Retina (tissue), 1 donor: ENCODE measurements at places on chromosomes 16 and 17.

- DNase-seq = no peak
Measured at GRCh38 chr17:19333736-19334290, 28.7 kb downstream of the B9D1 start.

GRCh38 chr17:50506298-50506697, 1.9 kb upstream of the MYCBPAP start:
- no peak for DNase-seq

- DNase-seq = no peak
Measured at GRCh38 chr16:4982056-4982867, 24.1 kb downstream of the SEC14L5 start.

DNA sequence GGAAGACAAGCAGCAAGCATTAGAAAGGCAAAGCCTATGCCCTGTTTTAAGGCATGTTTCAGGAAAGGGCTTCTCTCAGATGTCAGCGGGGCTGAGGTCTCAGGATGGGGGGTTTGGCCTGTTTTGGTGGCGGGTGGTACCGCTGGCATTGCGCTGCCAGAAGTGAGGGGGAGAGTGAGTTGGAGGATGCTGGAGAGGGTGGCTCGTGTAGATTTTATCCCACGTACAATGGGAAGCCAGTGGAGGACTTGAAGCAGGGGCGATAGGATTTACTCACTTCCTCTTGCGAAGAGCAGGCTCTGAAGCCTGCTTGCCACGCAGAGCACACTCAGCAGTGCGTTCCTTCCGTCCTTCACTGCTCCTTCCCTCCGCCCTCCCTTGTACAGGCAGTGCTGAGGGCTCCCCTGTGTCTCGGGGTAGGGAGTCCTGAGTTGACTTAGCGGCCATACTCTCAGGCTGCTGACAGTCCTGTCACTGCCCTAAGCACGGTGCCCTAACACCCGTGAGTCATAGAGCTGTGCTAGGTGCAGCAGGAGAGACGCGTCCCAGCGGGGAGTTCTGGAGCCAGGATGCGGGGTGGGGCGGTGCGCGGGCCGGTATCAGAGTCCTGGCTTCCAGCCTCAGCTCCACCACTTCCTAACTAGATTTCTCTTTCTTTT, 113.1 kb downstream of the SNX29 start:
- no peak for DNase-seq

- DNase-seq = no peak
Measured at GRCh38 chr17:62014526-62014925, 50.6 kb downstream of the MED13 start.

DNA sequence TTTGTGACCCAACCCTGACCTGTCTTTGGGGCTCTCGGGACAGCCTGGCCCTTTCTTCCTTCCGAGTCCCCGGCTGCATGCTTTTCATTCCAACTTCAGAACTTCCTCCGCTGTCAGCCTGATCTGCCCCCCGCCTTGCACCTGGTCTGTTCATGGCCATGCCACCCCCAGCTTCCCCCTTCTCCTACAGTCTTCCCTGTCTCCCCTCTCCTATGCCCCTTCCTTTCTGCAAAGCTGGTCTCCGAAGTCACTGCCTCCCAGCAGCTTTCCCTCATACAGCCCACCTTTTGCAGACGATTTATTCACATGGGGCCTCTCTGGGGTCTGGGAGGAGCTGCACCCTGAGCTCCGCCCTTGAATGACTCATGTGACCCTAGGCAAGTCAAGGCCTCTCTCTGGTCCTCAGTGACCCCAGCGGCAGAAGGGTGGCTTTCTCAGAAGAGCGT, 47.1 kb upstream of the SDK2 start:
- DNase-seq = no peak

GRCh38 chr16:57648125-57648524, 19.7 kb downstream of the ADGRG1 start:
- no peak for DNase-seq

GRCh38 chr16:12767897-12768296, 35.8 kb downstream of the CPPED1 start:
- no peak for DNase-seq

- peak; percentile 60 for DNase-seq
Measured at GRCh38 chr17:81402981-81403467, 7.8 kb downstream of the BAHCC1 start.

GRCh38 chr16:12411516-12411915, 392.2 kb downstream of the CPPED1 start:
- no peak for DNase-seq

DNA sequence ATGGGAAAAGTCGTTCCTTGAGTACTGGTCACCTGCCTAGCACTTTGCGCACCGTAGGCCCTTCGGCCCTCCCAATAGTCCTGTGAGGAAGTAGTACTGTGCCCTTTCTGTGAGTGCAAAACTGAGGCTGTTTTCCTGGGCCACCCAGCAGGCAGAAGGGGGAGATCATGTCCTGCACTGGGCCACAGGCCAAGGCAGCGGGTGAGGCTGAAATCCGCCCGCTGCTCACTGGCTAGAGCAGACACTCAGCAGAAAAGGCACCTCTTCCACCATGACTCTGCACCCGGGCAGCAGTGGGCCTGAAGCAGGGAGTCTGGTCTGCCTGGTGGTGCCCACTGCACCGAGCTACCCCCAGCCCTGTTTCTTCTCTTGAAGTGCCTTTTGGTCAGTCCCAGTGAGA, 20.2 kb downstream of the METTL22 start:
- DNase-seq = no peak

- no peak for DNase-seq
Measured at GRCh38 chr16:392450-393030, 4.5 kb upstream of the NME4 start.

DNA sequence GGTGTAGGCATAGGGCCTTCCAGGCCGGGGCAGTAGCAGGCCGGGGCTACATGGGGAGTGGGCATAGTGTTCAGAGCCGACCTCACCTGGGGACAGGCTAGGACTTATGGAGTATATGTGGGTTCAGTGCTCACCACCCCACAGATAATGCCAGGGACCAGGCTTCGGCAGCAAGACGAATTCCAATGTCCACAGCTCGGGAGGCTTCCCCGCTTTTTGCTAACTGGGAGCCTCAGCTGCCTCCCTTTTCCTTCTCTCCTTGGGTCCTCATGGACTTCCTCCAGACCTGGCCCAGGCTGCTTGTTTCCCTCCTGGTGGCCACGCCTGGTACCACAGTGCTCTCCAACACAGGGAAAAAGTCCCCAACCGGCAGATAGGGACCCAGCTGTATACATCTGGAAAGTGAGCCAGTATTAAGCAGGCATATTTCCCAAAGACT, 20.1 kb upstream of the SLC46A1 start:
- DNase-seq = no peak

DNA sequence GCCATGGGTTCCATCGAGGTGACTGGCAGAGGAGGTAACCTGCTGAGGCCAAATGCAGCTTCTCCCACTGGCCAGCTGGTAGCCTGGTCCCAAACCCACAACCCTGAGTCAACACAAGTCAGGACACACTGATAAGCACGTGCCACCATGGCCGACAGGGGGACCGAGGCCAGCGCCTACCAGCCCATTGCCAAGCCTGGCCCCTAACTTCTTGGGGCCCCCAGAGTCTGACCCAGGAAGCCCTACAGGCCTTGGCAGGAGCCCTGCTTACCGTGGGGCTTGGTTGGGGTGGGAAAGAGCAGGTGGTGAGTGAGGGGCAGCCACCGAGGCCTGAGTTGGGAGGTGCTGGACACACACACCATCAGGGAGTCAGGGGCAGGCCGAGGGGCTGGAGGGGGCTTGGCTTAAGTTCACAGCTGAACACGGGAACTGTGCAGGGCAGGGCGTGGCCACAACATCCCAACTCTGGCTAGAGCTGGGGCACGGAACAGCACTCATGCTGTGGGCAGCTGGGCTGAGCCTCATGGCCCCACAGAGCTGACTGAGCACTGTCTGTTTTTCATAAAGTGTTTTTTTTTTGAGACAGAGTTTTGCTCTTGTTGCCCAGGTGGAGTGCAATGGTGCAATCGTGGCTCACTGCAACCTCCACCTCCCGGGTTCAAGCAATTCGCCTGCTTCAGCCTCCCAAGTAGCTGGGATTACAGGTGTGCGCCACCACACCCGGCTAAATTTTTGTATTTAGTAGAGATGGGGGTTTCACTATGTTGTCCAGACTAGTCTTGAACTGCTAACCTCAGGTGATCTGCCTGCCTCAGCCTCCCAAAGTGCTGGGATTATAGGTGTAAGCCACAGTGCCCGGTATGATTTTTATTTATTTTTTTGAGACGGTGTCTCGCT, 5.5 kb downstream of the MRPL28 start:
- DNase-seq = no peak

DNA sequence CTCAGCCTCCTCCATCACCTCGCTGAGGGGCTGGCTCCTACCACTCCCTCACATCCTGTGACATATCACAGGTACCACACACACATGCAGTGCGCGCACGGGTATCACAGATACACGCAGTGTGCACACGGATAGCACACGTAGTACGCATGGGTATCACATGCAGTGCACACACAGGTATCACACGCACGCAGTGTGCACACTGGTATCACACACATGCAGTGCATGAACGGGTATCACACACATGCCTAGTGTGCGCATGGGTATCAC, 30.1 kb downstream of the ACSF3 start:
- DNase-seq = no peak

GRCh38 chr17:8785547-8786413, 13.4 kb downstream of the MFSD6L start:
- peak; percentile 87 for DNase-seq

DNA sequence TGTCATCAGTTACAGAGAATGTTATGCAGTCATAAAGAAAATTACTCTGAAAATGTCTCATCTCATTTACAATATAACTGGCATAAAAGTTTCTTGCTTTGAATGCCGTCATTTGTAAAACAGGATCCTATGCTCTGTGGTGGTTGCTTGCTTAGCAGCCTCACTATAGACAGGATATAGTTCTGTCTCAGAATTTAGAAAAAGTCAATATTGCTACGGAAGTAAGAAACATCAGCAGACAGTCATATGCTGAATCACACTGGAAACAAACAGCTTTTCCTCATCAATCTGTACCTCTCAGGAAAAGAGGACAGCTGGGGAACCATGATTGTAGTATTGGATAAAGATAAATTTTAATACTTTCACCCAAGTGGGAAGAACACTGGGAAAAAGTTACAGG, 105.5 kb downstream of the MYO1D start:
- DNase-seq = no peak

DNA sequence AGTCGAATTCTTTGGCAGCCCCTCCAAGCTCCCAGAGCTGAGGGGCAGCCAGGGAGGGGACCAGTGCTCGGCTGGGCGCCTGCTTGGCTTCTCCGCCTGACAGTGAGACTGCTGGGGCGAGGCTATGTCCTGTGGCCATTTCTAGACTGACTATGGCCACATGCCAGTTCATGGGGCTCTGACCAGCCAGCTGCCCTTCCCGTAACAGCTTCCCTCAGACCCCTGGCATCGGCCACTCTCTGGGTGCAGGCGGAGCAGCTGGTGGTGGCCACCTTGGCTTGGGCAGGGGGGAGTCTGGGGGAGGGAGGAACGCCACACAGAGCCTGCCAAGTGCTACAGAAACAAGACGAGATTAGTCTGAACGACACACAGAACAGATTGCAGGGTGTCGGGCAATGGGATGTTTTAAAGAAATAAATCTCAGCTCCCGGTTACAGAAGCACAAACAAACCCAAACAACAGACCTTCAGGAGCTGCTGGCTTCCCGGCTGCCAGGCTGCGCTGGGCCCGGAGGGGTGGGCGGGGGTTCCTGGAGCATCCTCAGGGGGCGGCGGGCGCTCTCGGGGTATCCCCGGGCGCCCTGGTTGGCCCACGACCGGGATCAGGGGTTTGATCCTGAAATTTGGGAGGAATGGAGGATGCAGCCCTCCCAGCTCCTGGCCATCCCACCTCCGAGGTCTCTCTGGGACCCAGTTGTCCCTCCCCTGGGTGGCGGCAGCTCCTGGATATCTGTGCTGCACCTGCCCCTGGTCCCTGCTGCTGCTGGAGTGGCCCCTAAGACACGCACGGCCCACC, 34.5 kb downstream of the TBC1D16 start:
- no peak for DNase-seq

GRCh38 chr17:28702026-28702751, 9.5 kb downstream of the PROCA1 start:
- DNase-seq = no peak

- no peak for DNase-seq
Measured at GRCh38 chr16:50457423-50457822, 88.6 kb upstream of the BRD7 start.

DNA sequence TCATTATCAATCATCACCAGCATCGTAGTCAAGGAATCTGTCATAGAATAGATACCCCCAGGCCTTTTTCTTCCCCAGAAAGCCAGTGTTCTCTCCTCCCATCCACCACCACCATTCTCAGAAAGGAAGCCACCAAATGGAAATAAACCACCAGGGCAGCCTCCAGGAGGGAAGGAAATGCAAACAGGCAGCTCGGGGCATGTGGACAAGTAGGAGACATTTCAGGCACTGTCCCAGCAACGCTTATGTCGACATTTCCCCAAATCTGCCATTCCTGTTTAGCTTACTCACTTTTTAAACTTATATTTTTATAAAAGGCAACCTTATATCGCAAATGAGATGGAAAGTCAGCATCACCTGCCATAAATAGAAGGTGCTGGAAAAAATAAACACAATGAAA, 15.8 kb downstream of the EMP2 start:
- no peak for DNase-seq

- DNase-seq = no peak
Measured at GRCh38 chr16:24497440-24497839, 41.9 kb upstream of the RBBP6 start.

DNA sequence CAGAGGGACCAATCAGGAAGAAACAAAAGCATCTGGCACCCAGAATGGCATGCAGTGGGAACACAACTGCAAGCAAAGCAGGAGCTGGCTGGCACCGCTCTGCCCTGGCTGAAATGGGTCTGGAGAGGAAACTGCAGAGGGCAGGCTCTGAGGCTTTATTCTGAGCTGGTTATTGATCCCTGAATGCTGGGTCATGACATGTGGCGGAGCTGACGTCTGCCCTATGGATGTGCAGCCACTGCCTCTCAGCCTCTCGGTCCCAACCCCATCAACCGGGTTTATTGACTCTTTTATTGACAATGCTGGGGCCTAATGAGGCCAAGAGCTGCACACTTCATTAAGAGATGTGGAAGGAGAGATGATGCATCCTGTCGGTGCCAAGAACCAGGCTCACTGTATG, 3.9 kb upstream of the SKAP1 start:
- peak; percentile 43 for DNase-seq

DNA sequence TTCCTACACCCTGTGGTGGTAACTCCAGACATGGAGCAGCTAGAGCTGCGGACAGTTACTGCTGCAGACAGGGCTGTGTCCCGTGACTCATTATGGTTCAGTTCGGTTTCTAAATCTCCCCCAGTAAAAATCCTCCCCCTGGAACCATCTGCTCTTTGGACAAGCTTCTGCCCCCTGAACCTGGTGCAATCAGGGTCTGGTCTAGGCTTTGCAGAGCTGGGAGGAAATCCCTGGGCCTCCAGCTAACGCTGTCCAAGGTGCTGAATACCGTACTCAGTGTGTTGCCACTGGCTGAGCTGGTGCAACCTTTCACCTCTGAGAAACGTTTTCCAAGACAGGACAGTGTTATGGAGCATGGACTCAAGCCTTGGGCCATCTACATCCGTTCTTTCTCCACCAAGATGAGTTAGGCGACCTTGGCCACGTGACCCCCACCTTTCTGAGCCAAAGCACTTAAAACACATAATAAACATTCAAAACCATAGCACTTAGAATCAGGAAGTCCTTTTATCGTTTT, 142.0 kb downstream of the CPPED1 start:
- peak; percentile 55 for DNase-seq
